ENCODE measurements at places on chromosomes 11 and 22. TPM values are rescaled to one million over a fixed set of nuclear protein-coding genes. Genes with fewer than 3 reads are reported as not detected.

Gene NLRP14
- total RNA-seq: 2.2 TPM

DNA sequence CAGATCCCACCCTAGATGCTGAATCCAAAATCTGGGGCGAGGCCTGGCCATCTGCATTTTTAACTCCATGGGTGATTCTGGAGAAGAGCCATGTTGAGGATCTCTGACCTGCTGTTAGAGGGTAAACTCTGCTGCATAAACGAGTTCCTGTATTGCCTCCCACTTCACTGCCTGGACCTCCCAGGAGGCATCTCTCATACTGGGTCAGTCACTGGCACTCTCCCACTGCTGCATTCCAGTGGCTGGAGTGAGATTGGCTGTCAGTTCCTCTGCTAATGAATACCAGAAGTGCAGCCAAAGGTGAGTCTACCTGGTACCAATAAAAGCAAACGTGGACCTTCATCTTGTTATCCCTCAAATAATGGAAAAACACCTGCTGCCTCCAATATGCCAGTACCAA, 10.3 kb downstream of the POLDIP3 start:
- peaks cover 19% of the 10 kb centered on the region for H3K4me1 ChIP-seq
- H3K4me3 ChIP-seq: no peak overlapping the region
- H3K27me3 ChIP-seq: no peaks in the 10 kb centered on the region
- H3K27ac ChIP-seq: no peak overlapping the region
- peaks cover 51% of the 10 kb centered on the region for H3K36me3 ChIP-seq

GRCh38 chr11:2097356-2097997, 41.7 kb downstream of the IGF2 start:
- peaks cover 43% of the 10 kb centered on the region for H3K4me1 ChIP-seq
- H3K27ac ChIP-seq: peak overlapping the region; percentile 78
- H3K4me3 ChIP-seq: no peak overlapping the region
- H3K36me3 ChIP-seq: no peaks in the 10 kb centered on the region

DNA sequence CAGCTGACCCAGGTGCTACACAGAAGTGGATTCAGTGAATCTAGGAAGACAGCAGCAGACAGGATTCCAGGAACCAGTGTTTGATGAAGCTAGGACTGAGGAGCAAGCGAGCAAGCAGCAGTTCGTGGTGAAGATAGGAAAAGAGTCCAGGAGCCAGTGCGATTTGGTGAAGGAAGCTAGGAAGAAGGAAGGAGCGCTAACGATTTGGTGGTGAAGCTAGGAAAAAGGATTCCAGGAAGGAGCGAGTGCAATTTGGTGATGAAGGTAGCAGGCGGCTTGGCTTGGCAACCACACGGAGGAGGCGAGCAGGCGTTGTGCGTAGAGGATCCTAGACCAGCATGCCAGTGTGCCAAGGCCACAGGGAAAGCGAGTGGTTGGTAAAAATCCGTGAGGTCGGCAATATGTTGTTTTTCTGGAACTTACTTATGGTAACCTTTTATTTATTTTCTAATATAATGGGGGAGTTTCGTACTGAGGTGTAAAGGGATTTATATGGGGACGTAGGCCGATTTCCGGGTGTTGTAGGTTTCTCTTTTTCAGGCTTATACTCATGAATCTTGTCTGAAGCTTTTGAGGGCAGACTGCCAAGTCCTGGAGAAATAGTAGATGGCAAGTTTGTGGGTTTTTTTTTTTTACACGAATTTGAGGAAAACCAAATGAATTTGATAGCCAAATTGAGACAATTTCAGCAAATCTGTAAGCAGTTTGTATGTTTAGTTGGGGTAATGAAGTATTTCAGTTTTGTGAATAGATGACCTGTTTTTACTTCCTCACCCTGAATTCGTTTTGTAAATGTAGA, 1.7 kb downstream of the MALAT1 start:
- no peak for DNase-seq
- H3K27ac ChIP-seq: peak overlapping the region; percentile 99
- no peaks in the 10 kb centered on the region for H3K36me3 ChIP-seq
- H3K4me3 ChIP-seq: peak overlapping the region; percentile 75
- H3K27me3 ChIP-seq: no peaks in the 10 kb centered on the region

- peaks cover 4% of the 10 kb centered on the region for H3K27me3 ChIP-seq
- H3K36me3 ChIP-seq: no peaks in the 10 kb centered on the region
- no peak overlapping the region for H3K27ac ChIP-seq
- no peak for DNase-seq
- no peak overlapping the region for H3K4me3 ChIP-seq
Measured at GRCh38 chr22:26845021-26845743, 187.8 kb downstream of the MIAT start.

Gene SLC37A2
- total RNA-seq: 5.2 TPM

GRCh38 chr11:75461151-75461550, 28.1 kb upstream of the KLHL35 start:
- H3K27ac ChIP-seq: no peak overlapping the region
- no peaks in the 10 kb centered on the region for H3K27me3 ChIP-seq
- H3K36me3 ChIP-seq: peaks cover 7% of the 10 kb centered on the region
- no peak overlapping the region for H3K4me3 ChIP-seq
- DNase-seq: no peak

- no peaks in the 10 kb centered on the region for H3K27me3 ChIP-seq
- no peak overlapping the region for H3K4me3 ChIP-seq
- no peak for DNase-seq
Measured at GRCh38 chr22:44664149-44664548, 37.9 kb upstream of the PRR5 start.

- H3K4me3 ChIP-seq: no peak overlapping the region
- H3K36me3 ChIP-seq: no peaks in the 10 kb centered on the region
- H3K27me3 ChIP-seq: no peaks in the 10 kb centered on the region
- H3K27ac ChIP-seq: no peak overlapping the region
- peaks cover 8% of the 10 kb centered on the region for H3K4me1 ChIP-seq
Measured at GRCh38 chr11:16902182-16902581, 112.0 kb downstream of the PLEKHA7 start.

DNA sequence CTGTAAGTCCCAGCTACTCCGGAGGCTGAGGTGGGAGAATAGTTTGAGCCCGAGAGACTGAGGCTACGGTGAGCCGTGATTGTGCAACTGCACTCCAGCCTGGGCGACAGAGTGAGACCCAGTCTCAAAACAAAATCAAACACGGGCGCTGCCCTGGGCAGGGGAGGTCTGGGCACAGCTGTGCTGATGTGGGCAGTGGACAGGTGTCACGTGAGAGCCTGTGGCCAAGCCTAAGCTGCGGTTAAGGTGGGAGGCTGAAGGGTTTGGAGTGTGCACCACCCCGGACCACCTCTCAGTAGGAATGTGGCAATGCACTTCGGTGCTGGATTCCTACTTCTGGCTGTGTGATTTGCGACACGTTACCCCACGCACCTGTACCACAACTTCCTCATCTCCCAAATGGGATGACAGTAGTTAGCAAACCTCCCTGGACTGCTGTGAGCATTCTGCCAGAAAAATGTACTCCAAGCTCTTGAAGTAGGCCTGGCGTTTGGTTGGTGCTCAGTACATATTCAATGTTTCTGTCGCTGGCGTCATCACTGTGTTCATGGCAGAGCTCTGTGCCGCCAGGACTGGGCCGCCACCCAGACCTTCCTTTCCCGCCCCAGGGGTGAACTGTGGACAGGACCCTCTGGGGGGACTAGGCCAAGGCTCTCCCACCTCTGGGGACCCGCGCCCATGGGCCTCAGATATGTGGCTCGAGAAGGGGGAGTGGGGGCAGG, 807 bp upstream of the ZNF74 start:
- H3K36me3 ChIP-seq: peaks cover 3% of the 10 kb centered on the region
- peaks cover 29% of the 10 kb centered on the region for H3K4me1 ChIP-seq
- H3K27me3 ChIP-seq: no peaks in the 10 kb centered on the region
- peak overlapping the region; percentile 90 for H3K27ac ChIP-seq

Gene TOM1
- total RNA-seq: 20.0 TPM

GRCh38 chr11:112511271-112511670, 250.6 kb upstream of the PLET1 start:
- H3K36me3 ChIP-seq: no peaks in the 10 kb centered on the region
- H3K27me3 ChIP-seq: no peaks in the 10 kb centered on the region
- no peak overlapping the region for H3K4me3 ChIP-seq
- no peak overlapping the region for H3K27ac ChIP-seq
- peaks cover 12% of the 10 kb centered on the region for H3K4me1 ChIP-seq
- DNase-seq: no peak

DNA sequence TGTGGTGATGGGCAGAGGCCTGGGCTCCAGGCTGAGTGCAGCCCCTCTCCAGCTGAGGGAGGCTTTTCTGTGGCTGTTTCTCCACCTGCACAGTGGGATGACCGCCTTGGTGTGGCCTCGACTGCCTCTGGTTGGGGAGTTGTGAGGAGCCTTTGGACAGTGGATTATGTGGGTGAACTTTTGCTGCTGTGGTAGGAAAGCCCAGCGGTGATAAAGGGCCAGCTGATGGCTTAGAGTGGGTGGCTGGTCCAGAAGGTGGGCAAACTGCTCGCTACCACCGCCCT, 1.4 kb upstream of the ESRRA start:
- peaks cover 6% of the 10 kb centered on the region for H3K36me3 ChIP-seq
- DNase-seq: no peak
- peak overlapping the region; percentile 77 for H3K4me3 ChIP-seq
- H3K27ac ChIP-seq: peak overlapping the region; percentile 95
- peaks cover 56% of the 10 kb centered on the region for H3K4me1 ChIP-seq

Gene INS
- total RNA-seq: not detected

- H3K4me1 ChIP-seq: peaks cover 25% of the 10 kb centered on the region
- DNase-seq: no peak
- H3K36me3 ChIP-seq: no peaks in the 10 kb centered on the region
- H3K27ac ChIP-seq: no peak overlapping the region
Measured at GRCh38 chr11:119907878-119908572, 179.0 kb upstream of the NECTIN1 start.

Gene CYTH4
- total RNA-seq: 9.4 TPM

DNA sequence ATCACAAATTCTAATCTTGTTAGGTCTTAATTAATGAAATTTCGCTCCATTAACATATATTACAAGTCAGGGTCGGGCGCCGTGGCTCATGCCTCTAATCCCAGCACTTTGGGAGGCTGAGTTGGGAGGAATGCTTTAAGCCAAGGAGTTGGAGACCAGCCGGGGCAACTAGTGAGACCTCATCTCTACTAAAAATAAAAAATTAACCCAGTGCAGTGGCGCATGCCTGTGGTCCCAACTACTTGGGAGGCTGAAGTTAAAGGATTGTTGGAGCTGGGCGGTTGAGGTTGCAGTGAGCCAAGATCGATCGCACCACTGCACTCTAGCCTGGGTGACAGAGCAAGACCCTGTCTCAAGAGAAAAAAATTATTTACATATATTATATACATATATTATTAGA, 1.9 kb downstream of the TMA7B start:
- H3K36me3 ChIP-seq: no peaks in the 10 kb centered on the region
- H3K4me1 ChIP-seq: peaks cover 12% of the 10 kb centered on the region
- no peak overlapping the region for H3K27ac ChIP-seq
- no peak overlapping the region for H3K4me3 ChIP-seq
- DNase-seq: no peak
- no peaks in the 10 kb centered on the region for H3K27me3 ChIP-seq

GRCh38 chr22:31347251-31348008, 1.3 kb upstream of the PATZ1 start:
- H3K4me1 ChIP-seq: peaks cover 48% of the 10 kb centered on the region
- H3K36me3 ChIP-seq: peaks cover 23% of the 10 kb centered on the region
- peak overlapping the region; percentile 98 for H3K27ac ChIP-seq
- H3K4me3 ChIP-seq: peak overlapping the region; percentile 78

Gene CECR2
- 7.4 TPM for total RNA-seq

Gene KLHL35
- 7.6 TPM for total RNA-seq

GRCh38 chr11:14537134-14537599, 17.0 kb upstream of the PSMA1 start:
- H3K4me1 ChIP-seq: peaks cover 9% of the 10 kb centered on the region
- no peak overlapping the region for H3K27ac ChIP-seq
- no peaks in the 10 kb centered on the region for H3K27me3 ChIP-seq
- no peak for DNase-seq
- no peak overlapping the region for H3K4me3 ChIP-seq
- H3K36me3 ChIP-seq: no peaks in the 10 kb centered on the region

- H3K27me3 ChIP-seq: no peaks in the 10 kb centered on the region
- no peak for DNase-seq
- no peak overlapping the region for H3K4me3 ChIP-seq
- H3K27ac ChIP-seq: no peak overlapping the region
Measured at GRCh38 chr11:3132831-3133260, 32.3 kb downstream of the OSBPL5 start.

- no peaks in the 10 kb centered on the region for H3K4me1 ChIP-seq
- no peaks in the 10 kb centered on the region for H3K36me3 ChIP-seq
- no peak for DNase-seq
- no peak overlapping the region for H3K27ac ChIP-seq
Measured at GRCh38 chr11:61170566-61170965, 9.3 kb upstream of the VPS37C start.

DNA sequence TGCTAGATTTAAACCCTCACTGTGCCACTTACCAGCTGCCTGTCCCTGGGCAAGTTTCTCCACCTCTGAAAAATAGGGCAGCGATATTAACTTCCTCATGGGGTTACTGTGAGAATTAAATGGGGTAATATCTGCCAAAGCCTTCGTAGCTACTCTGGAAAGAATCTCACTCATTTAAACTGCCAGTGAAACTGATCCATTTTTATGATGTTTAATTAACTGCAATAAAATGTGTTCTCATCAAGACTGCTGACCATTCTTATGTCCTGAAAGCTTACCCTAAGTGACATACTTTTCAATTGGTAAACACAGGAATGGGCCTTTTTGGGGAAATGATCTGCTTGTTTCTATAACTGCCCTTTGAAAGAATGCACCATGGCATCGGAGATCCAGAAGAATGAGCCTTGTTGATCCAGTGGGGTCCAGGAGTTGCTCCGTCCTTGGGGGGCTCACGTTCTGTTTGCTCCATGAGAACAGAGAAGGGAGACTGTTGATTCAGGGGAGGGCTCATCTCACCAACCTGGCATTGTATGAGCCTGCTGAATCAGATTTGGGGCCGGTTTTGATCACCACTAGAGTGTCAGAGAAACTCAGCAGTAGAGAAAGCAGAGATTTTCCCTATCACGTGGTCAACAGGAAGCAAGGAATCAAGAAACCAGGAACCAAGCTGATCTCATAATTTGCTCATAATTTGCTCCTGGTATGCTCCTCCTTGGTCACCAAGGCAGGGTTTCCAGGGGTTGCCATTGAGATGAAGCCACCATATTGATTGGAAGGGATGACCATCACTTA, 7.0 kb upstream of the CCDC86 start:
- no peaks in the 10 kb centered on the region for H3K27me3 ChIP-seq
- no peak for DNase-seq
- no peaks in the 10 kb centered on the region for H3K36me3 ChIP-seq
- H3K27ac ChIP-seq: no peak overlapping the region
- H3K4me3 ChIP-seq: no peak overlapping the region

DNA sequence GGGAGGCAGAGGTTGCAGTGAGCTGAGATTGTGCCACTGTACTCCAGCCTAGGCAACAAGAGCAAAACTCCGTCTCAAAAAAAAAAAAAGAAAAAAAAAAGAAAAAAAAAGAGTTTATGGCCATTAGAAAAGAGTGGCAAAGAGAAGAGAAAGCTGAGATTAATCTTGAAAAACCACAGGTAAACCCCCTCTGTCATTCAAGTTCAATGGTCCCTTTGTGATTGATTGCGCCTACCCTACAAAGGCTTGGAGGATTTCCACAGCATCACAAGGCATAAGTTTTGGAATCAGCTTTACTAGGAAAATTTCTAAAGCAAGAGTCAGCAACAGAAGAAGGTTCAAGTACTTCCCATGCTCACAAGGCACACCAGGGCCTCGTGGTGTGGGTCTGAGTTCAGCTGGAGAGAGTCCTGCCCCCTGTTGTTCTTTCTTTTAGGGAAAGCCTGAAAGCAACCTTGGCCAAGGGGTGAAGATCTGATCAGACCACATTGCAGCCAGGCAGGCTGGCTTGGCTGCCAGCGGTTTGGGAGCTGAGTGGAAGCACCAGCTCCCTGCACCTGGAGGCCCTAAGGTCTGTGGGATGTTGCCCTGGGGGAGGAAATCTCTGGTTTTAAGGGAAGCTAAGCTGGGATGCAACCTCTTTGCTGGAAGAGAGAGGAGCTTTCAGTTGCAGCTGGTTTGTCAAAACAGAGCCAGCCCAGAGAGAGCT, 41.8 kb downstream of the SLN start:
- no peaks in the 10 kb centered on the region for H3K27me3 ChIP-seq
- no peaks in the 10 kb centered on the region for H3K4me1 ChIP-seq
- H3K36me3 ChIP-seq: no peaks in the 10 kb centered on the region
- H3K27ac ChIP-seq: no peak overlapping the region

Measured in spinal cord (tissue), 10 donors.